ENCODE measurements at places on chromosomes 1 and 21. TPM values are rescaled to one million over a fixed set of nuclear protein-coding genes. Genes with fewer than 3 reads are reported as not detected.

BGLAP gene
- total RNA-seq, result 1.2 TPM

DNA sequence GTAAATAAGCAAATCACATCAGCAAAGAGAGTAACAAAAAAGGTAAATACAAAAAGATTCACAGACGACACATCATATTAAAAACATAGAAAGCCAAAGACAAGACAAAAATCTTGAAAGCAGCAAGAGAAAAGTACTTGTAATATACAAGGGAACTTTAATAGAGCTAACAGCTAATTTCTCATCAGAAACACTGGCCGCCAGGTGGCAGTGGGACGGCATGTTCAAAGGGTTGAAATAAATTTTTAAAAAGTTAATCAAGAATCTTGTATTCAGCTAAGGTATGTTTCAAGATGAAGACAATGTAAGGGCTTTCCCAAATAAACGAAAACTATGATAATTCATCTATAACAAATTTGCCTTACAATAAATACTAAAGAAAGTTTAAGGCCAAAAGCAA is 358.1 kb downstream of the LRRIQ3 start:
- no peaks in the 10 kb centered on the region for H3K36me3 ChIP-seq
- H3K4me1 ChIP-seq, result no peaks in the 10 kb centered on the region
- no peak for DNase-seq
- no peaks in the 10 kb centered on the region for H3K27me3 ChIP-seq
- no peak overlapping the region for H3K4me3 ChIP-seq

- no peaks in the 10 kb centered on the region for H3K27me3 ChIP-seq
- no peaks in the 10 kb centered on the region for H3K36me3 ChIP-seq
- H3K27ac ChIP-seq, result peak overlapping the region; percentile 51
- H3K4me1 ChIP-seq, result peaks cover 17% of the 10 kb centered on the region
- H3K4me3 ChIP-seq, result no peak overlapping the region
- no peak for DNase-seq
Measured at GRCh38 chr1:89912073-89912472, 82.8 kb upstream of the ZNF326 start.

GLRX2 gene
- 13.5 TPM for total RNA-seq

PLD5 gene
- total RNA-seq, result 8.5 TPM

- H3K27ac ChIP-seq, result no peak overlapping the region
- H3K4me1 ChIP-seq, result no peaks in the 10 kb centered on the region
- H3K36me3 ChIP-seq, result no peaks in the 10 kb centered on the region
- H3K27me3 ChIP-seq, result no peaks in the 10 kb centered on the region
Measured at GRCh38 chr1:61518670-61519400, 206.1 kb downstream of the TM2D1 start.

- DNase-seq, result no peak
- no peak overlapping the region for H3K27ac ChIP-seq
- peaks cover 2% of the 10 kb centered on the region for H3K4me1 ChIP-seq
- no peak overlapping the region for H3K4me3 ChIP-seq
- no peaks in the 10 kb centered on the region for H3K36me3 ChIP-seq
Measured at GRCh38 chr1:81607086-81607485, 193.6 kb upstream of the ADGRL2 start.

DNA sequence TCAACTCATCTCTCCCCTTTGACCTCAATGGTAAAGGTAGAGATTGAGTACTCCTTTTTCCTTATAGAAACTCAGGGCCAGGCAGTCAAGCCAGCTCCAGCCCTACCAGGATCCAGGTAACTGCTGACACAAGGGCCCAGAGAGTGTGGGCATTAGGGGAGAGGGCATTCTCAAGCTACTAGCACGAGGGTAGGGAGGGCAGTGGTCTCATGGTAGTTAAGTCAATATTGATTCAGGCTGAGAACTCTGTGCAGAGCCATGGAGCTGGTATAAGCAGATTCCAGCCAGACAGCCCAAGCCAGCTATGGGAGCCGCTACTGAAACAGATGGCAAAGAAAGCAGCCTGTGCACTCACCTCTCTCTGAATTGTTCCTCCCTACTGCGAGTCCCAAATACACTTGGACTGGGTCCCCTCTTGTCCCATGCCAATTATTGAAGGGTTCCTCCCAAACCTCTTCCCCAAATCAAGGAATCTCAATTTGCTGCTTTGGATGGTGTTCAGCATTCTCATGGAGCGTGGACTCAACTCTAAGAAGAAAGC is 2.8 kb downstream of the PI4KB start:
- H3K4me1 ChIP-seq, result peaks cover 8% of the 10 kb centered on the region
- no peak overlapping the region for H3K27ac ChIP-seq
- no peak for DNase-seq
- no peaks in the 10 kb centered on the region for H3K27me3 ChIP-seq
- H3K4me3 ChIP-seq, result no peak overlapping the region

CENPF gene
- 170 TPM for total RNA-seq

CRNN gene
- not detected for total RNA-seq

- H3K36me3 ChIP-seq, result no peaks in the 10 kb centered on the region
- DNase-seq, result no peak
- H3K4me1 ChIP-seq, result no peaks in the 10 kb centered on the region
- no peak overlapping the region for H3K27ac ChIP-seq
- H3K4me3 ChIP-seq, result no peak overlapping the region
- no peaks in the 10 kb centered on the region for H3K27me3 ChIP-seq
Measured at GRCh38 chr21:19145682-19146293, 742.2 kb upstream of the TMPRSS15 start.
